ENCODE measurements at places on chromosomes 6 and 20.

GRCh38 chr6:159104931-159105330 lies 60.1 kb upstream of the TAGAP start:
- DNase-seq: no peak

DNA sequence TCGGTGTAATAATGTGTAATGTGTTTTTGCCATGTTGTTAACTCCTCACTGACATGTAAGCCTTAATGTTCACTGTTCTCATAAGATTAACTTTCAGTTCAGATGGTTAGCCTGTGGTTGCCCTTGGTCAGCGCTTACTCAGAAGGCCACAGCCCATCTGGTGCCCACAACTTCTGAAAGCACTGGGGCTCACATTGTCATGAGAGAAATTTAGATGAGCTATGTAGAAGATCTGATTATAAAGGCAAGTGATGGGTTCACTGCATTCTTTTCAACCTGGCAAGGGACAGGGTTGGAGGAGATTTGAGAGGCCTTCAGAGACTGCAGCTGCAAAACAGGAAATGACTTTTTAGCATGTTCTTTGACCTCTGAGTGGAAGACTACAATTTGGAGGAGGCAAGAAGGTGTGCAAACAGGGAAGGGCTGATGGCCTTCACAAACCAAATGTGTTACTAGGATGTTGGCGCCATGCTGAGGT lies 242.3 kb upstream of the SUPT3H start:
- no peak for DNase-seq

DNA sequence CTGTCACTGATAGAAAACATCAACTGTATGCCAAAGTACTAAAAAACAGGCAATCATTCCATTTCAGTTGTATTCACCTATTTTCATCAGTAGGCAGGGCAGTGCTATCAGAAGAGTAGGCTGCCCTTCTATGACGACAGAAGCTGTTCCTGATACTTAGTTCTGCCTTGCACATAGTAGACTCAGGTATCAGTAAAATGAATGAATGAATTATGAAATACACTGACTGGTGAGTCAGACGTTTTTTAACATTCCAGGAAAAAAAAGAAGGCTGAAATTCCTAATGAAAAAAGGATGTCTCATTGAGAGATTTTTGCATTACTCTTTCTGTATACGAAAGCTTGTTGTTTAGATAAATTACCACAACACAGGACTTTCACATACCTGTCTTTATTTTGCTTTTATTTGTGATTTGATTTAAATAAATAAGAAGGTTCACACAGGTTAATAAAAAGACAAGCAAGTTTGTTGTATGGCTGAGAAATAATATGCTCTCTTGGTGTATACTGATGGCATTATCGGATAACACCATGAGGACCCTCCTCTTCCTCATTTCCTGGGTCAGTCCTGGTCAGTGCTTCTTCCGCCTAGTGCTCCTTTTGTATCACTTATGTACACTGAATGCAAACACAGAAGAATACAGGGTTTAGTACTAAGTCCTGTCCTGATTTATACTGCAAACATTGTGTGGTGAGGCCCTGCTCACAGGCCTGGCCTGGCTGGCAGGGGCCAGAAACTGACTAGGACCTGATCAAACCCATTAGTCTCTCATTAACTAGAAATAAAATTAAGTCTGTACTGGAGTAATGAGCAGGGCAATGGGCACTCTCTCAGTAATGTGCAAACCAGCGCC lies 39.4 kb upstream of the SPDEF start:
- no peak for DNase-seq

- no peak for DNase-seq
Observed at GRCh38 chr20:46590443-46590842, 40.0 kb upstream of the OCSTAMP start.

DNA sequence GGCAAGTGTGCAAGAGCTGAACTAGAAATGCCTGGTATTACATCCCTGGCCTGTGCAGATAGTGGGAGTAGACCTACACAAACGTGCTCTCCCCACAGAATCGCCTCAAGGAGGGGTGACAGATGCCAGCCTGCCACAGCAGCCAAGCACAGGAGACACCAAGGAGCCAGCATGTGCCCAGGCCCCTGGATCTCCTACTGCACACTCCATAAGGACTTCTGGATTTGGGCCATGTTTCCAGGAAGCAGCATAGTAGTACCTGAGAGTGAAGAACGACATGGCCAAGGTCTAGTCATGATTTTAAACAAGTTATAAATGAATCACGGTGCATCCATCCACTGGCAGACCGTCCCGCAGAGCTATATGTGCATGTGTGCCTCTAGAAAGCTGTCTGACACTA lies 232.2 kb downstream of the SYNDIG1 start:
- no peak for DNase-seq

DNA sequence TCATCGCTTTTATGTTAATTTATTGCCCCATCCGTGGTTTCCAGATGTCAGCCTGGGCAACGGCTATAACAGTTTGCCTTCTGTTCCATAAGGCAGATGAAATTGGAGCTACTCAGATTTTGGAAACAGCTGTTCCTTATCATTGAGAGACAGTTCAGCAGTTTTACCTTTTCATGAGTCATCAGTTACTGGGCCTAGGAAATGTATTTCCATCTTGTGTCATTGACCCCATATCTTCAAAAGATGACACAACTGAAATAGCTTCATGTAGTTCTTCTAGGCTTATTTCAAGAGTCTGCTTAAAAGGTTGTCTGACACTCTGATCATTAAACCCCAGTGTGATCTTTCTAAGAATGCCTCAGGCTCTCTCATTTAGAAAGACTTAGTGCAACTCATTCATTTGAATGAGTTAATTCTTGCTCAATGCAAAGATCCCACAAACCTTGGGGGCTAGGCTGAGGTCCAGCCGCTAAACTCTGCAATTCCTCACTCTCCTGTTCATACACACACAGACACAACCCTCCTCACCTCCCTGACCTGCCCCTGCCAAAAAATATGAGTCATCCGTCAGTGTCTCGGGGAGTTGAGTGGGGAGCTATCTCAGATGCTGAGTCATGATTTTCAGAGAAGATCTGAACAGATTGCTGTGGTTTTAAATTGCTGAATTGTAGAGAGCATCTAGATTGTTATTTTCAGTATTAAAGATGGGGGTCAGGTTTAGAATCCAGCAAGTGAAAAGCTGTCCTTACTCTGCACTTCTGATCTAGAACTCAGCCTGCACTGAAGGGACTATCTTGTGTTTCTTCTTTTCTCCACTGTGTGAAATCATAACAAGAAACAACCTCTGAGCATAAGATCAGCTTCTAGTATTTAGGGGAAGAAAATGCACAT lies 61.8 kb downstream of the RPP40 start:
- peak; percentile 37 for DNase-seq

- no peak for DNase-seq
Observed at GRCh38 chr20:38223743-38224100, 36.8 kb downstream of the KIAA1755 start.
